ENCODE measurements at places on chromosomes 7 and 10.

DNA sequence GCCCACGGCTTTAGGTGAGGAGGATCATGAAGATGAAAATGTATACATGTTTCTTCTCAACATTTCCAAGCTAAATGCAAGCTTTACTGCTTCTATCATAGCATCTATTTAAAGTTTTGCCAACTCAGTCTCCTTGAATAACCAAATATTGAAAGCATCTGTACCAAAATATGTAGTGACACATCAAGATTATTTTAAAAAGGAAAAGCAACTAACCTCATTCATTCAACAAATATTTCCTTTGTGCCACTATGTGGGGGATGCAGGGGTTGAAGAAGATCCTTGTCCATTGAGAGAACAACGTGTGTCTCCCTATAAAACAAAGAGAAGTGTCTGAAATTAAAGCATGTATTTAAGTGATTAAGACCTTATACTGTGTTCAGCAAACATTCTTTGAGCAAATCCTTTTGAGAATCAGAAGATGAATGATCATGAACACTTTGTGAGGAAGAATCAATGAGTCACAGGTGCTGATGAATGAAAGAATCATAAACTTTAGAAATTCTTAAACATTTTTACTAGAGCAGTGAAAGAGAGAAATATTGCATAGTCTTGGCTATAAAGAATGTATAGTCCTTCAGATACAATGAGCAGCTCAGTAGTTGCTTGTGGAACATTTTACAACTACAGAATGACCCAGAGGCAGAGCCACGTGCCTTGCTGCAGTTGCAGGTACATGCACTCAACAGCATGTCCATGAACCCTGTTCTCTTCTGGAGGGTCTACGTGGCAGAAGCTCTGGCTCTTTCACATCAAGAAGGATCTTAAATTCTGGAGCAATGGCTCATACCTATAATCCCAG lies 13.9 kb downstream of the TAS2R60 start:
- no peak for DNase-seq

- DNase-seq: no peak
These were observed 22.0 kb upstream of the SLF2 start for GRCh38 chr10:100890673-100891317.

- DNase-seq: no peak
These were observed 4.8 kb downstream of the STEAP4 start for GRCh38 chr7:88301924-88302323.

GRCh38 chr7:90455163-90456030 lies 14.0 kb upstream of the PTTG1IP2 start:
- DNase-seq: no peak

GRCh38 chr7:21338728-21339164 lies 89.1 kb upstream of the SP4 start:
- peak; percentile 64 for DNase-seq

GRCh38 chr10:31886885-31887284 lies 41.7 kb downstream of the ARHGAP12 start:
- DNase-seq: no peak

DNA sequence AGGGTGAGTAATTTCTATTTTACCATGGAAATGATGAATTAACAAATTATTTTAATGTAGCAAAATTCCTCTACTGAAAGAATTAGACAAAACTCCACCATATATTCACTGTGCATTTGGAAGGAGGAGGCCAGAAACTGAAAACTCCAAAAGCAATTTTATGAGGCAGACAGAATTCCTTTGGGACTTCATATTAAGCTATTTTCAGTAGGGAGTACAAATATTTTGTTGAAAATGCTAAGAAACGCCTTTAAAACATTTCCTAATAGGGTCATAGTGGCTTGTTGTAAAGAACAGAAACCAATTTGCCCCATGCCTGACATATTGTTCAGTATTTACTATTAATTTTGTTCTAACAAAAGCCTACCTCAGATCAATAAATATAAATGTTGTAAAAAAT lies 117.8 kb downstream of the TES start:
- no peak for DNase-seq

DNA sequence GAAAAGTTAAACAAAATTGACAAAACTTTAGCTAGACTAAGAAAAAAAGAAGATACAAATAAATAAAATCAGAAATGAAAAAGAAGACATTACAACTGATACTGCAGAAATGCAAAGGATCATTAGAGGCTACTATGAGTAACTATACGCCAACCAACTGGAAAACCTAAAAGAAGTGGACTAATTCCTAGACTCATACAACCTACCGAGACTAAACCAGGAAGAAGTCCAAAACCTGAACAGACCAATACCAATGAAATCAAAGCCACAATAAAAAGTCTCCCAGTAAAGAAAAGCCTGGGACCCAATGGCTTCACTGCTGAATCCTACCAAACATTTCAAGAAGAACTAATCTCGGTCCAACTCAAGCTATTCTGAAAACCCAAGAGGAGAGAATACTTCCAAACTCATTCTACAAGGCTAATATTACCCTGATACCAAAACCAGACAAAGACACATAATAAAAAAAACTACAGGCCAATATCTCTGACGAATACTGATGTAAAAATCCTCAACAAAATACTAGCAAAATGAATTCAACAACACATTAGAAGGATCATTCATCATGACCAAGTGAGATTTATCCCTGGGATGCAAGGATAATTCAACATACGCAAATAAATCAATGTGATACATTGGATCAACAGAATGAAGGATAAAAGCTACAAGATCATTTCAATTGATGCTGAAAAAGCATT lies 20.3 kb downstream of the ELAPOR2 start:
- DNase-seq: no peak

DNA sequence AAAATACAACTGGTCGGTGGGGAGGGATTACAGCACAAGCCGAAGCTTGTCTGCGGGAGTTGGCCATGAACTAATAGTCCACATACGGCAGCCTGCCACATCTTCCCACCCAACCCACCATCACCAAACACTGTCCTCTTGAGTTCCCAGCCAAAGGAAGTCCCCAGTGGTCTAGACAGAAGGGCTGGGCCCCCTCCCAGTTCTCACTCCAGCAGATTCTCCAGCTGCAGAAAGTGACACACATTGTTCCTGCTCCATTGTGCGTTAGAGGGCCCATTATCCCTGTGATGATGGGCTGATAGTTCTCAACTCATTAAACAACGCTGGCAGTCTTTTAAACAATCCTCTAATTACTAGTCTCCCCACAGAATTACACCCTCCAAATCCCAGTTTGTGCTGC lies 148.0 kb downstream of the FGFR2 start:
- no peak for DNase-seq

- no peak for DNase-seq
These were observed 36.9 kb upstream of the DOCK1 start for GRCh38 chr10:126868371-126868770.

DNA sequence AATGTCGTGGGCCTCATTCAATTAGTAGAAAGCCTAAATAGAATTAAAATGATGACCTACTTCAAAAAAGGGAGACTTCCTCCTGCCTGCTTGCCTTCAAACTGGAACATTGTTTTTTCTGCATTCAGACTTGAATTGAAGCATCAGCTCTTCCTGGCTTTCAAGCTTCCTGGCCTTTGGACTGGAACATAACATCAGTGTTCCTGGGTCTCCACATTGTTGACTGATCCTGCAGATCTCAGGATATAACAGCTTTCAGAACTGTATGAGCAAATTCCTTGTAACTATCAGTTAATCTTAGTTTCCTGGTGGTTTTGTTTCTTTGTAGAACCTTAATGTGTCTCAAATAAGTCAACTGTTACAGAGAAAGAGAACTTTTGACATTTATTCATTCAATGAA lies 18.6 kb downstream of the MAGI2 start:
- no peak for DNase-seq

DNA sequence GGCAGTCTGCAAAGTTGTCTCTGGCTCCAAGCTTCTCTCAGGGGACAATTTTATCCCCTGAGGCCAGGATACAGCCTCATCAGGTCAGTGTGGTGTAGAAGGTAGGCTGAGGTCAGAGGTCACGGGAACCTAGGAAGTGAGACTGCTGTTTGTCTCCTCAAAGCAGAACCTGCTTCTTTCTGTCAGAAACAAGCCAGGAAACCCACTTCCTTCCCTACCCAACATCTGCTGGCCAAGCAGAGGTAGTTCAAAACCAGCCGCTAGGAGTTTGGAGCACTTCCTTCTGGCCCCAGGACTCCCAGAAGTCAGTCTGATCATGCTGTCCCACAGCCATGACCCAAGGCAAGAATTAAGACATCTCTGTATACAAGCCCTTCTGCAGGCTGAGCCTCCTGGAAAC lies 12.2 kb downstream of the CLRN3 start:
- peak; percentile 15 for DNase-seq

DNA sequence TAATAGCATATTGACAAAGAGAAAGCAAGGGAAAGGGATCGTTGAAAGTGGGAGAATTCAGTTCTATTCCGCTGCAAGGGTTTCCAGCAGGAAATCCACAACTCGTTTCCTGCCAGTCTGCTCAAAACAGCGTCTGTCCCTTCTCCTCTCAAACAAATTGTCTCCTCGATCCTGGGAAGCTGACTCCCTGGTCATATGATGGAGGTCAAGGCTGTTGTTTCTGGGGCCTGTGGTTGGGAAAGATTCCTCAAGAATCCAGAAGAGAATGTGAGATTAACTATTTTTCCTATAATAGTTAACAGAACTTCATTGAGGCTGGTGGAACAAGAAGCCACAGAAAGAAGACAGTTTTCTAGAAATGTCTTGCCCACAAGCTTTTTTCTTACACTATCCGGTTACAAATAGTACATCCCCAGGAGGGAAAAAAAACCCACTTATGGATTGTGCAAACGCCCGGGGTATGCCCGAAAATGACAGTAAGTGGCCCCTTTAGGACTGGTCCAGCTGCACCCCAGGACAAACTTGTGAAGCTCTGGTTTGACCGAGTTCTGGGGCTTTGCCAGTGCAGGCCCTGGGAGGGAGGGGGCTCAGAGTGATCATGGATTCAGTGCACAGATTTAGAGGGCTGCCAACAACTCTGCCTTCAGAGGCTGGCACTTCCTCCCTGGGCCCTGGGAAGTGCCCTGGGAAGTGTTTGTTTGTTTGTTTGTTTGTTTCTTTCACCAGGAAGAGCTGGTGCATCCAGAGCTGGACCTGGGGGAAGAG lies 49.4 kb upstream of the CTBP2 start:
- DNase-seq: no peak

GRCh38 chr10:43226851-43227845 lies 39.7 kb downstream of the RASGEF1A start:
- no peak for DNase-seq

- no peak for DNase-seq
These were observed 337.0 kb downstream of the PTEN start for GRCh38 chr10:88200312-88201032.

DNA sequence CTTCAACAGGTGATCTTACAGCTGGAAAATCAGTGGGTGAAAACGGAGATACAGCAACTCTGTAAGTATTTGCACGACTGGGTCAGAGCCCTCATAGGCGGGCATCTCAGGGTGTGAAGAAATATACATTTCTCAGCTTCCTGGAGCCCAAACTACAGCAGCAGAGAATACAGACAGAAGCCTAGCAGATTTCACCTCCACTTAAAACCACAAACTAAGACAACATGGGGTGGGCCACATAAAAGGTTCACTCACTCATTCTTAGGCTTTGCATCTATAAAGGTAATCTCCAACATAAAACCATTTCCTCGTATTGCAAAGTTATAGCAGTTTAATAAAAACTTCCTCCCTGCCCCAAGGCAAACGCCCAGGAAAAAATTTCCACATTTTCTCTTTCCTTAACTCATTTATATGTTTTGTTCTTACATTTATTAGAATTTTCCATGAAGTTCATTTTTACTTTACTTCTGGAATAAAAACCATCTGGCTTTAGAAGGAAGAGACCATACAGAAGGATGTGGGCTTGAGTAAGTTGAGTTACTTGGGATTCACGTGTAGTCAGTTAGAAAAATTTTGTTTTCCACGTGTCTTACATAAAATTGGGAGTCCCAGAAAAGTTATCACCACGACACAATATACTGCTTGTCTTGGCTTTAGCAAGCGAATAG lies 327.1 kb downstream of the FRMD4A start:
- DNase-seq: no peak

- DNase-seq: no peak
These were observed 148.6 kb upstream of the FAM3C start for GRCh38 chr7:121544726-121545125.

DNA sequence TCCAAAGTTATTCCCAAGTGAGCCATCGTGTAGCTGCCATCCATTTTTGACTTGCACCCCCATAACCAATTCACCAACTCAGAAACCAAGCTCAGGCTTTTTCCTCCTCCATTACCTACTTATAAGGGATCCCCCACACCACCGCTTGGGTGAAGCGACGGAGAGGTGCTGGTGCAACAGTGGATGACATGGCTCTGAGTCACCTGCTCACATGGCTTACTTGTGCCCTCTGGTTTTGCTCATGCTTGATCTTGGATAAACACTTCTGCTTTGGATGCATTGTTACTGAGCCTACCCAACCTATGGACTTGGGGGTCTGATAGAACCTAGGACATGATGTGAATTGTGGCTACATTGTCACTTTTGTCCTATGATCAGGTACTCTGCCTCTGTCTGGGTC lies 12.0 kb upstream of the AKR1B1 start:
- no peak for DNase-seq

GRCh38 chr7:55533050-55533728 lies 39.1 kb downstream of the VOPP1 start:
- peak; percentile 23 for DNase-seq

DNA sequence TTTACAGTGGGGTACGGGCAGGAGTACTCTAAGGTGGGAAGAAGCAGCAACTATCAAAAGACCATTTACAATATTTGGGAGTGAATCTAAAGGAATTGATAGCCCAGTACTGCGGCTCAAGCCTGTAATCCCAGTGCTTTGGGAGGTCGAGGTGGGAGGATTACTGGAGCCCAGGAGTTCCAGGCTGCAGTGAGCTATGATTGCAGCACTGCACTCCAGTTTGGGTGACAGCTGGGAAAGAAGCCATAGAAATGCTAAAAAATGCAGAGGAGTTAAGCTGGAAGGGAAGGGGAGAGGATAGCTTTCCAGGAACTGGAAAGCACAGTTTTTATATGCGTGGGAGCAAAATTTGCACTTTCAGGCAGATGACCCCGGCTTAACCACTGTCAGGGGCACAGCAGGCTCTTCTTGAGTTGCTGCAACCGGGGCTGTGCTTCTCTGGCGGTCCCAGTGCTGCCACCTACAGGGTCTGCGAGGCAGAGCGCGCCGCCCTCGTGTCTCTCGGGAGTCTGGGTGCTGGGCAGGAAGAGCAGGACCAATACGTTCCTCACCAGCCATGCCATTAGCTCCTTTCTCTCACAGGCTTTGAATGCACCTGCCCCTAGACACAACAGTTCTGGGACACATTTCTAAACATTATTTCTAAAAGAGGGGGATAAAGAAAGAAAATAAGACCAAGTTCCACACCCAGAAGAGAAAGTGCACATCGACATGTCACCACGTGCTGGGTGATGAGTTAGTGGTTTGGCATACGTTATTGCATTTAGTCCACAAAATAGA lies 10.1 kb upstream of the BMPER start:
- no peak for DNase-seq

Measured in bone marrow (tissue), 2 donors.